Midbrain (tissue), 1 donor: ENCODE measurements at places on chromosomes 2 and 18.

DNA sequence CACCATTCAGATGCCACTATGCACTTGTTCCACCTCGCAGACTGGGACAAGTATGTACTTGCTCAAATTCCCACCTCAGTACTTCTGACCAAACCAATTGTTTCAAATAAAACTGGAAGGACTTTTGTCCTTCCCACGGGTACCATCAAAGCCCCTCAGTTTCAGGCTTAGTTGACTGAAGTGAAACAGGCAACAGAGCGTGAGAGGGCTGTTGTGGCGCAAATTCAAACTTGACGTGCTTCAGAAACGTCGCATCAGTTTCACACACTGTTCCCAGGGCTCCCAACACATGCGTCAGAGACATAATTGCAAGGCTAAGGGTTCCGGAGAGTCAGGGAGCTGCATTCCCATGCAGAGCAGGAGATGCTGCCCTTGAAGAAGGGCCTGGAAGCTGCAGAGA lies 33.7 kb downstream of the RNF152 start:
- DNase-seq: no peak

GRCh38 chr2:237590272-237591140 lies at the start of gene RAB17:
Gene RAB17 (minus strand): TSS chr2:237590734. CDS start chr2:237586154, 4,580 bp downstream.
- DNase-seq: no peak

- no peak for DNase-seq
Observed at GRCh38 chr18:44541159-44541558, 139.5 kb upstream of the SETBP1 start.

DNA sequence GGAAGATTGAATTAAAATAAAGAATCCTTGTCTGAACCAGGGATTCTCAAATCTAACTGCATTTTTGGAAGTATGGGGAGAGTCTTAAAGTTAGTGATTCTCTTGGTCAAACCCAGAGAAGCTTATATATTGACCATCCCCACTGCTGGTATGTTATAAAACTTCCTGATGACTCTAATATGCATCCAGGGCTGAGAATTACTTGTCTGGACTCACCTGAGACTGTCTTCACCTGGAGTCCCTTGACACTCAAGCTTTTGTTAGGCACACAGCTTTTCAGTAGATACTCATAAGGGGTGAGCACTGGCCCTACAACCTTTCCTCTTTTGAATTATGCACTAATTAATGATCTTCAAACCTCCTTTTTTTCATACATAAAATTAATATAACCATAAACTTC lies 149.6 kb upstream of the GULP1 start:
- no peak for DNase-seq

GRCh38 chr2:96085541-96086355 lies 30.6 kb downstream of the ADRA2B start:
- DNase-seq: no peak

- no peak for DNase-seq
Observed at GRCh38 chr2:180040146-180040925, 33.2 kb upstream of the CWC22 start.

DNA sequence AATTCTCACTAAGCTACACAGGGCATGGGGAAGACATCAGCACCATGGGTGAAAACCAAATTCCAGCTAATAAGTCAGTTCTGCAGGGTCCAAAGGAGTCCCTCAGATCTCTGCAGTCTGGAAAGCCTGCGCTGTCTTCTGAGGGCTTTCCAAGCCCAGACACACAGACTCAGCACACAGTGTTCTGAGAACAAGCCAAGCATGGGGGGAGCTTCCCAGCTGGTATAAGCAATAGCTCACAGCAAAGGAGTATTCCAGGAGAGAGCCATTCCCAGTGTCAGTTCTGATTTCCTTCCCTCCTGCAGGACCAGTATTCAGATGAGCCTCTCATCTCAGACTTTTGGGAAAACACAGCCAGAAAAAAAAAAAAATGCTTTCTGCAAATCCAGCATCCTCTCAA lies 370.8 kb downstream of the TNS1 start:
- peak; percentile 47 for DNase-seq
